ENCODE measurements at places on chromosomes 5 and 9.

- H3K4me3 ChIP-seq = peak overlapping the region; percentile 88
- H3K36me3 ChIP-seq = peaks cover 22% of the 10 kb centered on the region
- no peak for DNase-seq
Observed at GRCh38 chr9:72362118-72362531, 2.9 kb downstream of the ZFAND5 start.

GRCh38 chr5:60492958-60493357 lies 207.0 kb downstream of the DEPDC1B start:
- H3K36me3 ChIP-seq = no peaks in the 10 kb centered on the region
- H3K4me1 ChIP-seq = peaks cover 40% of the 10 kb centered on the region
- no peak for DNase-seq
- no peak overlapping the region for H3K27ac ChIP-seq
- no peak overlapping the region for H3K4me3 ChIP-seq

- H3K4me3 ChIP-seq = no peak overlapping the region
- H3K4me1 ChIP-seq = peaks cover 22% of the 10 kb centered on the region
- no peaks in the 10 kb centered on the region for H3K27me3 ChIP-seq
- no peak for DNase-seq
- no peak overlapping the region for H3K27ac ChIP-seq
Observed at GRCh38 chr5:43298443-43298842, 14.8 kb downstream of the HMGCS1 start.

- no peaks in the 10 kb centered on the region for H3K27me3 ChIP-seq
- H3K36me3 ChIP-seq = no peaks in the 10 kb centered on the region
- DNase-seq = no peak
- H3K4me1 ChIP-seq = no peaks in the 10 kb centered on the region
- no peak overlapping the region for H3K27ac ChIP-seq
Observed at GRCh38 chr9:87112656-87113055, 165.3 kb upstream of the GAS1 start.

GRCh38 chr9:134365791-134366222 lies 39.6 kb downstream of the RXRA start:
- no peak for DNase-seq
- H3K36me3 ChIP-seq = no peaks in the 10 kb centered on the region
- H3K4me3 ChIP-seq = no peak overlapping the region
- no peak overlapping the region for H3K27ac ChIP-seq
- no peaks in the 10 kb centered on the region for H3K4me1 ChIP-seq

DNA sequence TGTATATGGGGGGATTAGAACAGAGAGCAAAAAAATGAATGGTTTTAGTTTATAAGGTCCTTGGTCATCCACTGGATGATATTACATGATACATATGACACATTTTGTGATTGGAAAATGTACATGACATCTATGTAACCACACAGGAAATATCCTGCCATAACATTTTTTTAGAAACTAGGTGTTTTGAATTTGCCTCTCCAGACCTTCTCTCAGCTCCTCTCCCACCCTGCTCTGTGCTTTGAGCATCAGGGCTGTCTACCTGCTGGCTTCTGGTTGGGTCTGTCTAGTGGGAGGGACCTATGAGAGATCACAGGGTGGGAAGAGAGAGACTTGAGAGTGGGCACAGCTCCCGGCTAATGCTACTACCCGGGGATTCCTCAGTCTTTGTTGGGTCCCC lies 24.4 kb downstream of the AKNA start:
- no peak for DNase-seq
- H3K27ac ChIP-seq = peak overlapping the region; percentile 76
- peaks cover 53% of the 10 kb centered on the region for H3K4me1 ChIP-seq

GRCh38 chr5:72032788-72033187 lies 74.5 kb upstream of the MAP1B start:
- no peak for DNase-seq
- H3K4me1 ChIP-seq = no peaks in the 10 kb centered on the region
- H3K27me3 ChIP-seq = peaks cover 34% of the 10 kb centered on the region
- H3K4me3 ChIP-seq = no peak overlapping the region
- no peaks in the 10 kb centered on the region for H3K36me3 ChIP-seq
- H3K27ac ChIP-seq = no peak overlapping the region

- DNase-seq = no peak
- peaks cover 13% of the 10 kb centered on the region for H3K27me3 ChIP-seq
- no peaks in the 10 kb centered on the region for H3K4me1 ChIP-seq
- H3K27ac ChIP-seq = no peak overlapping the region
- no peak overlapping the region for H3K4me3 ChIP-seq
Observed at GRCh38 chr5:168720575-168720974, 141.4 kb upstream of the PANK3 start.

- H3K4me3 ChIP-seq = no peak overlapping the region
- H3K36me3 ChIP-seq = no peaks in the 10 kb centered on the region
- H3K4me1 ChIP-seq = no peaks in the 10 kb centered on the region
Observed at GRCh38 chr5:67999391-67999790, 216.2 kb upstream of the PIK3R1 start.

DNA sequence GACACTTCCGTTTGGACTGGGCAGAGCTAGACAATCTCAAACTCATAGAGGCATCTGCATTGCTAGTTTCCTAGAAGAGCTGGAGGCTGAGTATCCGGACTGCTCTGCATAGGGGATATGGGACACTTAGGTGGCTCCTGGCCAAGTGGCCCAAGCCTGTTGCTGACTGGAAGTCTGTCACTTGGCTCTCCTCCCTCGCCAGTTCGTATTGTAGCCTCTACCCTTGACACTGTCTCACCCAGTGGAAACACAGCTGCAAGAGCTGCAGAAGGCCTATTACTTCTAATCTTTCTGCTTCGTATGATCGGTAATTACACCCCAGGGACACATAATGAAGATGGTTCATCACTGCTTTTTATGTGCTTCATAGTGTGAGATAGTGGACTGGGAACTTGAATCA lies 34.7 kb downstream of the ITGA1 start:
- H3K36me3 ChIP-seq = no peaks in the 10 kb centered on the region
- H3K27ac ChIP-seq = no peak overlapping the region
- no peak for DNase-seq
- H3K4me1 ChIP-seq = no peaks in the 10 kb centered on the region

DNA sequence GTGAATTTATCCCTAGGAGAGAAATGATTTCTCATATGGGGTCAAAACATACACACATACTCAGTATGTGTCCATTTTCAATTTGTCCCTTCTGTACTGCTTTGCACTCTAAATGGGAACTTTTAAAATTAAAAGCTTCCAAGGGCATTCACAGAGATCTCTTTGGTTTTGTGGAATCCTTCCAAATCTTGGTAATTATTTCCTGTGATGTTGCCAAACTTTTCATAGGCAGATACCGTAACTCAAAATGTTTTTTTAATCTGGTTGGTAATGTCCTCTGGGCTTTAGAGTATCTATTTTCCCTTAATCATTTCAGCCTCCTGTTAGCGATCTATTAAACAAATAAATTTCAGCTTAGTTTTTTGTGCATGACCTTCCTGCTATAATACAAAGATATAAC lies 282.4 kb downstream of the ARHGEF28 start:
- no peaks in the 10 kb centered on the region for H3K36me3 ChIP-seq
- H3K27ac ChIP-seq = no peak overlapping the region
- peaks cover 19% of the 10 kb centered on the region for H3K27me3 ChIP-seq
- no peaks in the 10 kb centered on the region for H3K4me1 ChIP-seq

DNA sequence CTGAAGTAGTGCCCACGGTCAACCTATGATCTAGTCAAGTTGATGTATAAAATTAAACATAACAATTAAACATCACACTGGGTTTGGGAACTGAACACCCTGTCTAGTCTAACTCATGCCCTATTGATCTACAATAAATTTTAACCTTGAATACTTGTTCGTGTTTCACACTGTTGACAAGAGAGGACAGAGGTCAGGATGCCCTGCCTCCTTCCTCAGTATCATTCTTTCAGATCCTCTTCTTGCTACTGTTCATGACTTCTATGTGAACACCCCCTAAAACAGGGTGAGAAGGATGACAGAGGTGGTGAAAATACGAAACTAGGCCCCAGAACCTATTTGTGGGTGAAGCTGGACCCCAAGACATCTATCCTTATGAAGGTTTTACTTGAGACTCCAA lies 8.1 kb upstream of the MAT2B start:
- no peak overlapping the region for H3K27ac ChIP-seq
- H3K4me3 ChIP-seq = no peak overlapping the region
- H3K27me3 ChIP-seq = no peaks in the 10 kb centered on the region
- no peaks in the 10 kb centered on the region for H3K4me1 ChIP-seq
- DNase-seq = no peak
